CD4-positive, alpha-beta T cell treated with Interferon alpha-2 for 1 hour (primary cell): ENCODE measurements at places on chromosomes 13 and 19.
A peak's percentile ranks its signal among the peaks of the same experiment; 100 is the strongest.

DNA sequence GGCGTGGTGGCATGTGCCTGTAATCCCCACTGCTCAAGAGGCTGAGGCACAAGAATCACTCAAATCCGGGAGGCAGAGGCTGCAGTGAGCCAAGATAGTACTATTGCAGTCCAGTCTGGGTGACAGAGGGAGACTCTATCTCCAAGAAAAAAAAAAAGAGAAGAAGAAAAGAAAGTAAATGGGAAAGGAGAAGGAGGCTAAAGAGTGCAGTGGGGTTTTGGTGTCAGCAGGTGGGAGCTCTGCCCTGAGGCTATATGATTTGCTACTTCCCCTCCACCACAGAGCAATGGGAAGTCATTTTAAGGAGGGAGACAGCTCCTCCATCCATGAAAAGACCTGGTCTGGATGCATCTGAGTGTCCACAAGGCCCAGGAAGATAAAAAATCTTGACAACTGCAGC is 23.1 kb downstream of the UNC13A start:
- no peak for DNase-seq

DNA sequence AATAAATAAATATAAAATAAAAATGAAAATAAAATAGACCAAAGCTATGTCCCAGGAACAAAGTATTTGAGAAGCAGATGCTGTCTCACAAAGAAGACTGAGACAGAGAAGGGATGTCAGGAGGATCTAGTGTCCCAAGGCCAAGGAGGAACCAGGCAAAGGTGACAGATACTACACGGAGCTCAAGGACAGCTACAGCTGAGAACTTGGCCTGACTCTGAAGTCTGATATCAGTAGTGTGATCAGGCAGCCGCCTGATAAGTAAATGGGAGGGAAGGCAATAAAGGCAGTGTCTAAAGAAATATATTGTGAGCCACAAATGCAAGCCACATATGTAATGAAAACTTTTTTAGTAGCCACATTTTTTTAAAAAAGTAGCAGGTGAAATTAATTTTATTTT is 20.4 kb upstream of the NANOS3 start:
- no peak for DNase-seq

- DNase-seq: no peak
Observed at GRCh38 chr19:48964205-48965039, 687 bp upstream of the FTL start.

DNA sequence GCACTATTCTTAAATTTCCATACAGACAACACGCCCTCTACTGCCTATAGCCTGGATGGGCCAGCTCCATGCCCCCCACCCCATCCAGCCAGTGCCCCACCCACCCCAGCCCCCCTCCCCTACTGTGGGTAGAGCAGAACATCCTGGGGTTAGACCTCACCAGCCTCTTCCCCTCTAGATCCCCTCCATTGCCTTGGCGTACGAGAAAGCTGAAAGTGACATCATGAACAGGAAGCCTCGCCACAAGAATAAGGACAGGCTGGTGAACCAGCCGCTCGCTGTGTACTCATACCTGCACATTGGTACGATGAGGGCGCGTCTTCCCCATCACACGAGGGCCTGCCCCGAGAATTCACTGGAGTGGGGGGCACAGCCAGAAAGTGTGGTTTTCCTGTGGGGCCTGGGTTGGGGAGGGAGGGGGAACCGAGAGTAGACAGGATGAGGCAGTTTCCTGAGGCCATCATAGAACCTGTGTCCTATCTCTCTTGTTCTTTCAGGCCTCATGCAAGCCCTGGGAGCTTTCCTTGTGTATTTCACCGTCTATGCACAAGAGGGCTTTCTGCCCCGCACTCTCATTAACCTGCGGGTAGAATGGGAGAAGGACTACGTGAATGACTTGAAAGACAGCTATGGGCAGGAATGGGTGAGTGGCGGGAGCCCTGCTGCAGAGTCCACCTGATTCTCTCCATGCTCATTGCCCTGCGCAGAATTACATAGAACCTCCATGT is 29.1 kb downstream of the ATP12A start:
- peak; percentile 73 for DNase-seq

- no peak for DNase-seq
Observed at GRCh38 chr19:58330458-58330857, 3.7 kb downstream of the ZSCAN22 start.

- DNase-seq: no peak
Observed at GRCh38 chr19:18153556-18154134, 682 bp downstream of the PIK3R2 start.

DNA sequence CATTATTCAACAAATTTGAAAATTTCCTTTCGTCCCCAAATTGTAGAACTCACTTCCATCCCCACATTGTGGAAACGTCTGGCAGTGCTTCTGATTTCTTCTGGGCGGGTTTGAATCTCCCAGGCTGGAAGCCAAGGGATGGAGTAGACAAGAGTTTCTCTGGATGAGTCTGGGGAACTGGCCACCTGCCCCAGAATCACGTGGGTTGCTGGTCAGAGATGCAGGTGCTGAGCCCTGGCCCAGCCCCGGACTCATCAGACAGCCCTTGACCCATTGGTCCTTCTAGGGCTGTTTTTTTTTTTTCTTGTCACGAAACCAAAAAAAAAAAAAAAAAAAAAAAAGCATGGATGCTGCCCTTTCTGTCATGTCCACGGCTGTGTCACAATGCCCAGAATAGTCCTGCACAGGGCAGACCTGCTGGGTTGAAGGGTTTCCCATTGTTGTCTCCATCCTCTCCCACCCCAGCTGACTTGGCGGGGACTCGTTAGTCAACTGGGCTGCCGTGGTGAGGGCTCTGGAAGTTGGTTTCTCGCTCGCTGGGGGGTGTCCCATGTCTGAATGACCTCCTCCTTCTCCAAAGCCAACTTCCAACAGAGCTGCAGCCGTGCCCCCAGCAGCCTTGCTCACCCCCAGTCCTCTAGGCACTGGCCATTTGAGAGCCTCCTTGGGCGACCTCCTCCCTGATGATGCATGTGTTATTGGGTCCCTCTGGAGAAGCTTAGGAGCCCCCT is 12.8 kb downstream of the CHST8 start:
- DNase-seq: no peak

- DNase-seq: no peak
Observed at GRCh38 chr19:7988307-7988706, 17.1 kb downstream of the ELAVL1 start.

- no peak for DNase-seq
Observed at GRCh38 chr13:97109256-97109655, 112.9 kb upstream of the MBNL2 start.

- no peak for DNase-seq
Observed at GRCh38 chr19:18450021-18450930, 12.3 kb upstream of the ISYNA1 start.

GRCh38 chr13:76643596-76643995 is 242.6 kb downstream of the KCTD12 start:
- no peak for DNase-seq

DNA sequence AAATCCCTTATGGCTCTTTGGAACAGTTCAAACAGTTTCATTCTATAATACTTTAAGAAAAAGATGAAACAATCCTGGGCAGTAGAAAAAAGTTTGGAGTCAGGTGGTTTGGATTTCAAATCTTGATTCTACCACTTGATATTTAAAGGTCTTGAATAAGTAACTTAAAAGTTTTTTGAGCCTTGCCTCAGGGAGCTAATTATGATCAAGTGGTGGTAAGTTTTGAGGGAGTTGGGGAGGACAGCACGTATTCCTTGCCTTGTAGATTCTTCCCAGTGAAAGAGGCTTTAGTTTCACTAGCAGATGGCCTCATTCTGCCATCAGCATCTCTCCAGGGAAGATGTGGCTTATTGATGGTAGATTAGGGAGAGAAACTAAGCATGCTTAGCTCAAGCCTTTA is 168.4 kb upstream of the CSNK1A1L start:
- DNase-seq: no peak

GRCh38 chr13:89455741-89456140 is 1784.6 kb downstream of the SLITRK5 start:
- no peak for DNase-seq

DNA sequence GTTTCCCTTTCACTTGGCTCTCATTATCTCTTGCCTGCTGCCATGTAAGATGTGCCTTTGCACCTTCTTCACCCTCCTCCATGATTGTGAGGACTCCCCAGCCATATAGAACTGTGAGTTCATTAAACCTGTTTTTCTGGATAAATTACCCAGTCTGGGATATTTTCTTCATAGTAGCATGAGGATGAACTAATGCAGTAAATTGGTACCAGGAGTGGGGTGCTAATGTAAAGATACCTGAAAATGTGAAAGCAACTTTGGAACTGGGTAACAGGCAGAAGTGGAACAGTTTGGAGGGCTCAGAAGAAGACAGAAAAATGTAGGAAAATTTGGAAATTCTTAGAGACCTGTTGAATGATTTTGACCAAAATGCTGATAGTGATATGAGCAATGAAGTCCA is 487.4 kb downstream of the LMO7 start:
- no peak for DNase-seq

- DNase-seq: no peak
Observed at GRCh38 chr19:5590151-5590864, 22.6 kb upstream of the TINCR start.

DNA sequence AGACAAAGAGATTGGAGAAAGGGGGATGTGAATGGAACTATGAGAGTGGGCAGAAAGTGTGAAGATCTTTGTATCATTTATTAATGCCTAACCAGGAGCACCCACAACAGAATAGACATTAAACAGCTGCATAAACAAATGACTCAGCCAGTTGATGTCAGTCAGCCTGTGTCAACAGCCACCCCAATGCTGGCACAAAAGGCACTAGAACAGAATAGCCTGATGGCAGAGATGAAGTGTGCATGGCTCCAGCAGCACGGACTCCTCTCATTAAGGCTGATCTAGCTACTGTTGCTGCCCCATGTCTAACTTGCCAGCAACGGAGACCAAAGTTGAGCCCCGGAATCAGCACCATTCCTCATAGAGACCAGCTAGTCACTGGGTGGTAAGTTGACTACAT is 7.8 kb downstream of the CPB2 start:
- DNase-seq: no peak

GRCh38 chr13:105220881-105221280 is 1314.6 kb downstream of the EFNB2 start:
- no peak for DNase-seq

GRCh38 chr13:80572308-80572922 is 231.5 kb upstream of the SPRY2 start:
- DNase-seq: no peak

GRCh38 chr19:58392945-58393724 is 2.3 kb upstream of the RNF225 start:
- no peak for DNase-seq

- DNase-seq: no peak
Observed at GRCh38 chr19:16404396-16404795, 67.4 kb downstream of the EPS15L1 start.

GRCh38 chr19:33430674-33431277 is 57.3 kb downstream of the CEBPG start:
- peak; percentile 61 for DNase-seq

DNA sequence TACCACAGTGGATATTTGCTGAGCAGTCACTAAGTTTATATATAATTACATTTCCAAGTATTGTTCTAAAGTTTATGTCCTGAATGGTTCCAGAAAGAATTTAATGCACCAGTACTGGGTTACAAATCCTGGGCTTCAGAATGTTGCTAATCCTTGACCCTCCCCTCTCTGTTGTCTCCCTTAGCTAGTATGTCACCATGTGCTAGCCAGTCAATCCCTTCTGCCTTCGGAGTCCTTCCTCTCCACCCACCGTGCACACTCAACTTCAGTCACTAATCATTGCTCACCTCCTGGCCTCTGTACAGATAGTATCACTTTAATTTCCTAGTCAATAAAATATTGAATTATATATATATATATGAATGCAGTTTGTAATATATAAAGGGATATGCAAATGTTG is 7.5 kb downstream of the FAM124A start:
- no peak for DNase-seq

DNA sequence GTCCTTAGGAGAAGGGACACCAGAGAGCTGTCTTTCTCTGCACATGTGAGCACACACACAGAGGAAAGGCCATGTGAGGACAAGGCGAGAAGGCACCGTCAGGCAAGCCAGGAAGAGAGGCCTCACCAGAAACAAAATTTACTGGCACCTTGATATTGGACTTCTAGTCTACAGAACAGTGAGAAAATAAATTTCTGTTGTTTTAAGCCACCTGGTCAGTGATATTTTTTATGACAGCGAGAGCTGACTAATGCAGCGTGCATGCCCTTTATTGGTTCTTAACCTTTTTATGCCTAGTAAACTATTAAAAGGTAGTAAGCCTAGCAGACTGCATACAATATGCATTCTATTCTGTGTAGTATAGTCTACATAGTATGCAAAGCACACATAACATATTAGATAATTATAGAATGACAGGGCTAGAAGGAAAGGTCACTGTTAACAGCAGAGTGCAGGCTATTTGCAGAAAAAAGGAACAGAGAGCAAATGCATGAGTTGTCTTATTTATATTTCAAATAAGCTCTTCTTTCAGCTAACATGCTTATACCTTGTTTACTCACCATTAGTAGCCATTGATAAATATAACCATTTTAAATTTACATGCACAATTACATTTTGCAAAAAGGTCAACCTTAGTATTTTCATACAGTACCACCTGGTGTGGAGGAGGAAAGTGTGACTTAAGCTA is 25.2 kb upstream of the KATNAL1 start:
- no peak for DNase-seq

GRCh38 chr13:97639236-97639635 is 205.3 kb downstream of the RAP2A start:
- DNase-seq: no peak

GRCh38 chr13:47420020-47420419 is 523.2 kb upstream of the HTR2A start:
- DNase-seq: no peak

DNA sequence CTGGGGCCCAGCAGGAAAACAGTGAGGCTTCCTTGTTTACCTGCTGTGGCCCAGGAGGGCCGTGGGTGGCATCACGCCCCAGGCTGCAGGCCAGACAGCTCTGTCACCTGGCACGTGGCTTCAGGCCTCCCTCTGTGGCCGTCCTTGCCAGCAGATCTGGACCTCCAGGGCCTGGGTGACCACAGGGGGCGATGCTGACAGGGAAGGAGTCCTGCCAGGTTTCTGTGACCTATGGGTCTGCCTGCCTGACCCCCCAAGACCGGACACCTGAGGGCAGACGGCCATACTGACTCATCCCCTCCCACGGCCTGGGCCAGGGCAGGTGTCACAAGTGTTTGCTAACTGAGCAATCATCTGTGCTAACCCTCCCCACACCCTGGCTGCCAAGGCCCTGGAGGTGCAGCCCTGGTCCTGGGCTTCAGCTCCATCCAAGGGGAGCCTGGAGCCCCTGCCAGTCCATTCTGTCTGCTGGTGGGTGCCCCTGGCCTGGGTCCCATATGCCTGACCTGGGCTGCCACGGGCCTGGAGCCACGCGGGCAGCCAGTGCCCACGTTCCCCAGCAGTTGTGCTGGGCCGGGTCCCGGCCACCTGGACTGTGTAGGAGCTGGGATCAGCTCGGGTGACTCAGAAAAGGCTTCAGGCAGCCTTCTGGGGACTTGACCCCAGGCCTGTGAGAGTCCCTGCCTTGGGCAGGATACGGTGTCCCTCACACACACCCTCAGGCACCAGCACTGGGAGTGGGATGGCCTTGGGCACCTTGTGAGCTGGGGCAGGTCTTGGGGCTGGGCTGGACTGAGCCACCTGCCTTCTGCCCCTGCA is 3.7 kb downstream of the CDC34 start:
- DNase-seq: no peak
